NCI-H2227 treated with DMSO at 0.1 percent for 48 hours (cell line): ENCODE measurements at places on chromosomes 5 and 9.

DNA sequence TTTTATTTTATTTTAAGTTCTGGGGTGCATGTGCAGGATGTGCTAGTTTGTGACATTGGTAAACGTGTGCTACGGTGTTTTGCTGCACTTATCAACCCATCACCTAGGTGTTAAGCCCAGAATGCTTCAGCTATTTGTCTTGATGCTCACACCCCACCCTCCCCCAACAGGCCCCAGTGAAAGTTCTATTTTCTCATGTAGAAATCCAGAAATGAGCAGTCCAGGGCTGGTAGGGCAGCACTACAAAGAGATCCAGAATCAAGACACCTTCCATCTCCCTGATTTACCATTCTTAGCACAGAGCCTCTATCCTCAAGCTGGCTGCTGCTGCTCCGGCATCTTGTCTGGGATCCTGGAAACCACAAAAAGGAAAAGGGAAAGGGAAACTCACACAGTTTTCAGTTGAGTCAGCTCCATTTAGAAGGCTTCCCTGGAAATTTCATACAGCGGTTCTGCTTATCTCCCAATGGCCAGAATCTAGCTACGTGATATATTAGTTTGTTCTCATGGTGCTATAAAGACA, 85.4 kb upstream of the SMARCA2 start:
- no peak for DNase-seq

DNA sequence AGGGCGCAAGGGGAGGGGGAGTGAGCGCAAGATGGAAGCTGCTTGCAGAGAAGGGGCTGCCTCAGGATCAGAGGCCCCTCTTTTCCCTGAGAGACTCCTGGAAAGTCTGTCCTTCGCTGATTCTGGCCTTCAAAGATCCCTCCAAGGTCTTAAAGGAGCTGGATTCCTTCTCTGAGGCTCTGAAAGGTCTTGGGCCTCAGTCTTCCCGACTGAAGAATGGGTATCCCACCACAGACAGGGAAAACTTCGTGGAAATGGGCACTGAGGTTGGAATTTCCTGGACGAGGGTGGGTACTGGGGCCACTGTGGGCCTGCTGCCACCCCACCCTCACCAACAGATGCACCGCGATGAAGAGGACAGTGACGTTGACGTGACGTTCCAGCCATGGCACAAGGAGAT, 3.1 kb downstream of the PTRH1 start:
- DNase-seq = no peak

- no peak for DNase-seq
Measured at GRCh38 chr5:111782216-111782615, 25.2 kb upstream of the NREP start.

DNA sequence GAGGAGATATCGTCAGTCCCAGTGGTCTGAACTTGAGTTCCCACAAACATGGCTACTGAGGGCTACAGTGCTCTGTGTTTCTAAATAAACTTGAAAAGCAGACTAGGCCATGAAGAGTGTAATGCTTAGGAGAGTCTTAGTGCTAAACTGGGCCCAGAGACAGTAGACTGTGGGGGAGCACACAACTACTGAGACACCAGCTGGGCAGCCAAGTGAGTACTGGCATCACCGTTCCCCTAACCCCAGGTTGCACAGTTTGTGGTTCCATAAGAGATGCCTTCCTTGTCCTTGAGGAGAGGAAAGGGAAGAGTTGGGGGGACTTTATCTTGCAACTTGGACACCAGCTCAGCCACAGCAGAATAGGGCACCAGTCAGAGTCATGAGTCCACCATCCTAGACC, 172.1 kb upstream of the DMRTA1 start:
- no peak for DNase-seq

GRCh38 chr5:162393534-162393933, 326.0 kb downstream of the GABRG2 start:
- no peak for DNase-seq
